Left kidney (tissue), 8 donors: ENCODE measurements at places on chromosomes 4 and X. TPM values are rescaled to one million over a fixed set of nuclear protein-coding genes. Genes with fewer than 3 reads are reported as not detected.

GRCh38 chr4:168711197-168712140, 214.6 kb downstream of the PALLD start:
- no peak for DNase-seq

DNA sequence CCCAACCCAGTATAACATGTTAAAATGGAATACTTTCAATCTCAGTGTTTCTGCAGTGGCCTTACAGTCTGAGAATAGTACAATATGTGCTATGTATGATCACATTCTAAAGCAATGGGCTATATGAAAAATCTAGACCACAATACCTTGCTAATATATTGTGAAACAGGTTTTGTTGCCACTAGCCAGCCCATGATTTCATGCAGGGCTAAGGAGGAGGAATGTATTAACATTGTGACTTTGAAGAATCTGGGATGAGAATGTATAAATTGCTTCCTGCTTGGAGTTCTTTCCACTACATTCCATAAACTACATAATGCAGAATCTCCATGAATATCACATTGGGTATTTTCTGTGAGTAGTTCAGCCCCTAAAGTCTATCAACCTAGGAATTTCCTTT, 935.4 kb upstream of the GRIA3 start:
- DNase-seq, result no peak

- no peak for DNase-seq
These were observed 115.6 kb downstream of the FHIP1A start for GRCh38 chr4:151524610-151525009.

DNA sequence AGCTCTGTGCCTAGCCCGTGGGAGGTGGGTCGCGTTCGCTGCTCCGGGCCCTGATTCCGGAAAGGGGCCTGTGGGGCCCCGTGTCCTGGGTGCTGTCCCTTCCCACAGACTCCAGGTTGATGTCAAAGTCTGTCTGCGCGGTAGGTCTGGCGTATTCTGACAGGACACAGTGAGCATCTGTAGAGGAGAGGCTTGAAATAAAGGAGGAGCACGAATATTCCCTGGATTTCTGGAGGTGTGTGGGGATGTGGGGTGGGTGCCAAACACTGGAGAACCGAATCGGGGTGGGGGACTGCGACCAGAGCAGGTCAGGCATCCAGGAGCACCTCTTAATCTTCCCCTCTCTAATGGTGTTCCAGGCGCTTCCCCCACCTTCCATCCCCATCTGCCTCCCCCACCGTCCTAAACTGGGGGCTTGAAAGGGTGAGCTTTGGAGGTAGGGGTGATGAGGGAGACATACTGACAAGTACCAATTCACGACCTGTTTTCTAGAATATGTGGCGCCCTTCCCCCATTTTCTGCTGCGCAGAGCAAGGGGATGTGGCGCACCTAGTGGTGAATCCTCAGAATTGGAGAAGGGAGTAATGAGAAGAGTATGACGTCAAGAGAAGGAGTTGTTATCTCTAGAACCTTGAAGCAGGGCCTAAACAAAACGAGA, 877 bp downstream of the GPRASP1 start:
- peak; percentile 50 for DNase-seq

DNA sequence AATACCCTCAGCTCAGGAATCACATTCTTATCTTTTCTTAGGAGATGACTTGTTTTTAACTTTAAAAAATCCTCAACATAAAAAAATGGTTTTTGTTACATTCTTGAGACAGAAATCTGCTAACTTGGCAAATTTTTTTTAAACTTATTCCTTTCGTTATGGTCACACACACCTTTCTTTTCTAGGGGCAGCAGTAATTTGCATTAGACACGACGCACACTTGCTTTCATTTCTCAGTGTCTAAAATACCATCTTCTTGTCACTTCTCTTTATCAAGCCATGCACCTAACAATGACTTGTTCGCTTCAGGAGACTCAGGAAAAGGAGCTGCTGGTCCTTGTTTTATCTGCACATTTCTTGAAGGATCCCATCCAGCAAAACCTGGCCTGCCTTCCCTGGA, 112.6 kb upstream of the TBL1X start:
- DNase-seq, result no peak

DNA sequence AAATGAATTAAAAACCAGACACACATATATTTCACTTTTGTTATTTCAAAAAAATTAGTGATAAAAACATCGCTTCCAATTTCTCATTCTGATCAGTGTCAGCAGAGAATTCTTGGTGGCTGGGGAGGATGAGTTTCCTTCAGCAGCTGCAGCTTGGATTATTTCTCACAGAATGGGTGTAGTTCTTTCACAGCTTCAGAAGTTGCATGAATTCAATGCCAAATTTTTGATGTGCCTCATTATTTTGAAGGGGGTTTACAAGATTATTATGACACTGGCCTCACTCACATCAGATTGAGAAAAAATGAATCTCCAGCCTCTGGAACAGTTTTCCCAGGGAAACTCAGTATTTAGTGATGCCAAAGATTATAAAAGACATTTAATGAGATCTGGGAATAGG, 184.9 kb upstream of the WDFY3 start:
- no peak for DNase-seq

- no peak for DNase-seq
These were observed 6.7 kb downstream of the LAMP2 start for GRCh38 chrX:120462370-120462769.

DNA sequence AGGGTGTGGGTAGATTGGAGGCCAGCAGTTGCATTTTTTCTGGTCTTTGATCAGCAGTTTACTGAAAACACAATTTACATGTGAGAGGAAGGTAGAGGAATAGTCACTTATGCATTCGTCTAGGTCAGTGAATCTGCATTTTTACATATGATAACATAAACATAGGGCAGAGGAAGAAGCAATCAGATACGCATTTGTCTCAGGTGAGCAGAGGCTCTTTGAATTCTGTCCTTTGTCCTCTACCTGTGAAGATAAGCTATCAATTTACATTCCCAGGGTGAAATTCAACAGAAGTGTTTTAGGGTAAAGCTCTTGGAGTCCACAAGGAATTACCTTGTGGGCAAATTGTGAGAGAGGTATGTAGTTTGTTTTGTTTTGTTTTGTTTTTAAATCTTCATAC, 306.5 kb downstream of the MAGEB5 start:
- no peak for DNase-seq

DNA sequence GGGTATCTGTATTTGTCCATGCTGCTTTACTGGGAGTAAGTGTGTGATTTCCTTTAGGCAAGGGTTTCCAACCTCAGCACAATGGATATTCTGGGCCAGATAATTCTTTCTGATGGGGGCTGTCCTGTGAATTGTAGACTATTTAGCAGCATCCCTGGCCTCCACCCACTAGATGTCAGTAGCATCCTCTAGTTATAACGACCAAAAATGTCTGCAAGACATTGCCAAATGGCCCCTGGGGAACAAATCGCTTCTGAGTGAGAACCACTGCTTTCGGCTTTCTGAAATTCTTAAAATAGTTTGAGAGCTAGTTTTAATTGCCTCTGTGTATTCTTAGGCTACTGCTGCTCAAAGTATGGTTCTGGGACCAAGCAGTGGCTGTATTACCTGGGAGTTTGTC, 81.2 kb upstream of the GPM6B start:
- no peak for DNase-seq

DNA sequence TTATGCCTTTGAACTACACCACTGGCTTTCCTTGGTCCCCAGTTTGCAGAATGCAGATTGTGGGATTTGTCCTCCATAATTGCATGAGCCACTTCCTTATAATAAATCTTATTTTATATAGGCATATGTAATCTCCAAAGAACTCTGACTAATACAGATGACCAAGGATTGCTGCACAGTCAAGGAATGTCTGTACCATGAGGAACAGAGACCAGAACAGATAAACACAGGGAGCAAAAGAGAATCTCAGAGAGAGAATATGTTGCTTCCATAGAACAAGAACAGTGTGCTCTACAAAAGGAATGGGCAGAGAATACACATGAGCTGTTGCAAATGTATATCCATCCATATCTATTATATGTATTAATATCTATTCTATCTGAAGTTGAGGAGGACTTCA, 111.1 kb downstream of the ADRA2C start:
- no peak for DNase-seq

GRCh38 chr4:55947912-55948725, 626 bp upstream of the CEP135 start:
- DNase-seq, result peak; percentile 15

DNA sequence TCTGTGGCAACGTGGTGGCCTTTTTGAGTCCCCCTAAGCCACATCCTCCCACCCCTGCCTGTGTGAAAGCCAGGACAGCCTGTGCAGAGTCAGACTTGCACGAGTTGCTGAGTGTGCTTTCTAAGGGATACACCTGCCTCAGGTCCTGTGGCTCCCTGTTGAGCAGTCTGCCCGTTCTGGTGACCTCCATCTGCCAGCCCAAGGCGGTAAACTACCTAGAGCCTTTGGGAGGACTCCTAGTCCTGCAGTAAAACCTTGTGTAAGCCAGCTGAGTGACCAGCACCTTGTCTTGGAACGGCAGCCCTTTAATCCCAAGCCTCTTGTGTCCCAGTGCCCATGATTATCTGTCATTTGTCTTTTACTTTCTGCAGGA, 69.3 kb downstream of the NBDY start:
- DNase-seq, result no peak

DNA sequence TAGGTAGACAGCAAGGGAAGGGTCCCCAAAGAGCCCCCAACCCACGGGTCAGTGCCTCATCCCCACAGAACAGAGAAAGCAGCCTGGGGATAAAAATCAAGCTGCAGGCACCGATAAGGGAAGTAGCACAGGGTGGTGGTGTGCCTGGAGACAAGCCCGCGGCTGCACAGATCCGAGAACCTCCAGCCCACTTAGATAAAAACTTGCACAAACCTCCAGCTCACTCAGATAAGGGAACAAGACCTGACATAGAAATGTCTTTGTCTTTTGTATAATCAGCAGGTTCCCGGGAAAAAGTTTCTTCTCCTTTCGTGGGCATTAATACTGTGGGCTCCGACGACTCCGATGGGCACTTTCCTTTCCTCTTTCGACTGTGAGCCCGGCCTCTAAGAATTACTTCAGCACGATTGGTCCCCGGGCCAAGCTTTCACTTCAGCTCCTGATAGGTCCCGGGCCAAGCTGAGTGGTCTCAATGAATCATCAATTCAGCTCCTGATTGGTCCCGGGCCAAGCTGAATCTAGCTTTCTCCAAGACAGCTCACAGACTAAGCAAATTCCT, 32.4 kb downstream of the PRDX4 start:
- DNase-seq, result no peak

- DNase-seq, result no peak
These were observed 359.1 kb downstream of the ZNF674 start for GRCh38 chrX:46185923-46186810.

- DNase-seq, result no peak
These were observed 91.9 kb upstream of the SH3RF1 start for GRCh38 chr4:169362607-169363006.

DNA sequence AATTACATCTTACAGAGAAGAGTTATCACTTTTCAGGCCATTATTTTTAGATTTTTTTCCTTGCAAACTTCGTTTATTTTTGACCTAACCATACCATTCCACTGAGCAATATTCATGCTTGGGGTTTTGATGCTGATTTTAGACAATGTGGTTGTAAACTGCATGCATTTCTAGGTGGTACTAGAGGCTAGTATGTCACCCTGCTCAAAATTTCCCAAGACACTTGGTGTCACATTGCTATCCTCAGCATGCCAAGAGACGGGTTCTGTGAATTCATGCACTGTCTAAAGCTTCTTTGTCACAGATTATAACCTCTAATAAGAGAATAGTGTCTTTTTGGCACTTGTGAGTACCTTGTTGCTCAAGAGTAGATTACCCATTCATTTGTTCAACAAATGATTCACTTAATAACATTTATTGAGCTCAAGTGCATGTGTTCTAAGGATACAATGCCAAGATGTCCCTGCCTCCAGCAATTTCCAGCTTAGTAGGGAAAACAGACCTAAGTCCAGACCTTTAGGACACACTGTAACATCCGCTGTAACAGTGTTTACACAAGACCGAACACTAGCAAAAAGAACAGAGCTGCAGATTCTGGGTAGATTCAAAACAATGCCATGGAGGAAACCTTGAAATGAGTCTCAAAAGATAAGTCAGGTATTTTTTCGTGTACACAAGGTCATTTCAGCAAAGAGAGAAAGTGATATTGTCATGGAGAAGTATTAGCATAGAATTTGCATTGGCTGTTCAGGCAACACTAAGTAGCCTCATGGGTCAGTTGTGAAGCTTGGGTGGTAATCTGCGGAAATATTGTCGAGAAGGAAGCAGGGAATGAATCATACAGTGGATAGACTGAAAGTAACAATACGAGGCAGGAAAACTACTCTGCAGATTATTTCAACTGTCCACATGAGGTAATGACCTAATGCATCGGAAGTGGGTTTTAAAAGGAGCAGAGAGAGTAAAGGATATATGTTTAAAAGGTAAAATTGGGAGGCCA, 515.1 kb upstream of the ZFP42 start:
- DNase-seq, result no peak

DNA sequence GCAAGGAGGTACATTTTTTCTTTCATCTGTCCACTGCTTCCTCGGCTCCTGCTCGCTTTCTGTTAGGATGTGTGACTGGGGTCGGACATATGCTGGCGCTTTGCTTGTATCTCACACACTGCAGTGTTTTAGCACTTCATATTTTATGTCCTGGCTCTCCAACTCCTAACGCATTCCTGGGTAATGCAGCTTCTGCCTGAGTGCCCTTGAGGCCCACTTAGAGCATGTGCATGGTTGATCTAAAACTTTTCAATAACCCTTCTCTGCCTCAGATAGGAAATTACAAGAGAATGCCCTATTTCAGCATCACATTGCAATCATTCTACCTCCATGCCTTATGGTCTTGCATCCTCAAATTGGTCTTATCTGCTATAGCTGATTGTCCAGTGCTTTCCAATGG, 65.3 kb downstream of the NEIL3 start:
- no peak for DNase-seq

DNA sequence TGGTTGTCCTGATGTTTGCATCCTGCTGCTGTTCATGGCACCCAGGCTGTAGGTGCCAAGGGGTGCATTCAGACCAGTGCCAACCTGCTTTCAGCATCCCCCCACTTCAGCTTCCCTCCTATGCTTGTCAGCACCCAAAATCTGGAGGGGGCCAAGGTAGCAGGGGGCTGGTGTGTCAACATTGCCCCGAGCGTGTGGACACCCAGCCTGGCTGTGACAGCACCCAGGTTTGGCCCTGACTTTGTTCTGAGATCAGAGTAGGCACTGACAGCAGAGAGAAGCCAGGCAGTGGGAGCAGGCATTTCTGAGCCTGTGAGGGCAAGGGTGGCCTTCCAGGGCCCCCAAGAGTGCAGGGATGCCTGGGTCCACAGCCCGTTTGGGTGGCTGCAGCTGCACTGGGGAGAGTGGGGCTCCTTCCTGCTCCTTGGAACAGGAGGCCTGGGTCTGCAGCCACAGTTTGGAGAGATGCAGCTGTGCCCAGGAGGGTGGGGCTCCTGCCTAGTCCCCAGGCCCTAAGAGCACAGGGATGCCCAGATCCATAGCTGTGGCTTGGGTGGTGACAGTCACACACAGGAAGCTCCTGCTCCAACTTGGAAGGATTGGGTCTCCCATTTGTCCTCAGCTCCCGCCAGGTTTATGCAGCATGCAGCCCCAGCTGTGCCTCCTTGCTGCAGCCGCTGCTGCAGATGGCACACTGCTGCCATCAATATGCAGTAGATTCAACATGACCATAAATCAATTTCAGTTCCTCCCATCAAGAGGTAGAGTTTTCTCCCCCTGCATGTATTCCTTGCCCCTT, 12.3 kb upstream of the PPM1K start:
- no peak for DNase-seq

GRCh38 chr4:182246401-182247205, 3.4 kb downstream of the TENM3 start:
- DNase-seq, result no peak

- DNase-seq, result no peak
These were observed 10.7 kb downstream of the PNMA6F start for GRCh38 chrX:153310901-153311300.

The HSFX4 gene
- polyA plus RNA-seq, result 0.25 TPM

The PCYT1B gene
- polyA plus RNA-seq, result 3.3 TPM

The GABRG1 gene
- 0.18 TPM for polyA plus RNA-seq

The TLR3 gene
- polyA plus RNA-seq, result 11.4 TPM

The DDX3X gene
- 256 TPM for polyA plus RNA-seq

The REELD1 gene
- 0.80 TPM for polyA plus RNA-seq
